Head of caudate nucleus (tissue), 42 donors: ENCODE measurements at places on chromosomes 6 and 20.

GRCh38 chr6:154390034-154390433, 33.4 kb upstream of the IPCEF1 start:
- DNase-seq, result no peak

GRCh38 chr6:46509063-46509462, 17.8 kb upstream of the RCAN2 start:
- DNase-seq, result no peak

- DNase-seq, result peak; percentile 44
Observed at GRCh38 chr6:71012866-71013469, 56.1 kb upstream of the B3GAT2 start.

DNA sequence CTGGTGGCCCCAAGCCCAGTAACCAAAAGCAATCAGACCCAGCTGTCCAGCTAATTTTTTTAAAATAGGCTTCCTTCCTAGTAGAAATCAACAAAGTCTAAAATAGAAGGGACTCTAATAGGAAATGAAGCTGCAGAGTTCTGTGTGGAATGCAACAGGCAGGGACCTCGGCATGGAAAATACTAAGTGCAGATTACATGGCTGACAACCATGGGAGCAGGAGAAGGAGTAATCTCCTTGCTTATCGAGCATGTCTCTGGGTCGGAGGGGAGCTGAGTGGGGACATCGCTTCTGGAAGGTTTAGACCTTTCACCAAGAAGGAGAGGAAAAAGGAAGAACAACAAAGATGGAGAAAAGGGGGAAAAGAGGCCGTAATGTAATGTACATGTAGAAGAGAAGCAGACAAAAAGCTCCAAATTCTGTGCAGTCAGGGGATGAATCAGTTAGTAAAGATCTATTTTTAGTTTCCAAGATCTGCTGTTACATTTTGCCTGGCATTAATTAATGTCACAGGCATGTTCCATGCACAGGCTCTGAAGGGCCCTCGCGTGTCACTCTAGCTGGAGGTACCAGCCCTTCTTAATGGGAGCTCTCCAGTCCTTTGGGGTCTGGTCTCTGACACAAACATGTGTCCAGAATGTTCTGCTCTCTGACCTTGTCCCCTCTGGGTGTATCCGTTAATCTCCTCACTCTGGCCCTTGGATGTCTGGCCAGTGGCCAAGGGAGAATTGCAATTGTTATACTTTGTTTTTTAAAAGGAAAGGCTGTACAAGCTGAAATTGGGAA, 16.6 kb upstream of the ZNF831 start:
- DNase-seq, result no peak
